ENCODE measurements at places on chromosomes 4 and X.

- no peak for DNase-seq
These were observed 159.5 kb upstream of the USP38 start for GRCh38 chr4:143025081-143025704.

GRCh38 chr4:143654571-143654970 is 45.9 kb downstream of the FREM3 start:
- DNase-seq = no peak

GRCh38 chrX:130165181-130165702 is 399 bp downstream of the AIFM1 start:
- no peak for DNase-seq

GRCh38 chrX:154779261-154779660 is 16.6 kb downstream of the DKC1 start:
- no peak for DNase-seq

DNA sequence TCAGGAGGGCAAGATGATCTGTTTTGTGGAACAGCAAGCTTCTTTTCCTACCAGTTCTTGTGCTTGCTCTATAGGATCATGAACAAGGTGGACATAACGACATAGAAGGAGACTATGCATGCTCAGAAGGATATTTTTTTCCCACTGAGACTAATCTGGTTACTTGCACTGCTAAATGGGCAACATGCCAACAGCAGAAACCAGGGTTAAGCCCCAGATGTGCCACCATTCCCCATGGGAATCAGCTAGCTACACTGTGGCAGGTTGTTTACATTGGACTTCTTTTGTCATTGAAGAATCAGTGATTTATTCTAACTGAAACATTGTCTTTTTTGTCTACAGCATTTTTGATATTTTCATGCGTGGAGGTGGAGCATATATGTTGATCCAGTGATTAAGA is 165.6 kb downstream of the C4orf33 start:
- DNase-seq = no peak

- DNase-seq = no peak
These were observed 636.5 kb upstream of the FRG1 start for GRCh38 chr4:189304167-189304566.

Data from GM12891 (cell line).